Pulmonary artery endothelial cell (primary cell): ENCODE measurements at places on chromosomes 7 and 10. TPM values are rescaled to one million over a fixed set of nuclear protein-coding genes. Genes with fewer than 3 reads are reported as not detected.
A peak's percentile ranks its signal among the peaks of the same experiment; 100 is the strongest.

The CCDC146 gene
- 0.53 and 0.86 TPM in 2 replicates for total RNA-seq

DNA sequence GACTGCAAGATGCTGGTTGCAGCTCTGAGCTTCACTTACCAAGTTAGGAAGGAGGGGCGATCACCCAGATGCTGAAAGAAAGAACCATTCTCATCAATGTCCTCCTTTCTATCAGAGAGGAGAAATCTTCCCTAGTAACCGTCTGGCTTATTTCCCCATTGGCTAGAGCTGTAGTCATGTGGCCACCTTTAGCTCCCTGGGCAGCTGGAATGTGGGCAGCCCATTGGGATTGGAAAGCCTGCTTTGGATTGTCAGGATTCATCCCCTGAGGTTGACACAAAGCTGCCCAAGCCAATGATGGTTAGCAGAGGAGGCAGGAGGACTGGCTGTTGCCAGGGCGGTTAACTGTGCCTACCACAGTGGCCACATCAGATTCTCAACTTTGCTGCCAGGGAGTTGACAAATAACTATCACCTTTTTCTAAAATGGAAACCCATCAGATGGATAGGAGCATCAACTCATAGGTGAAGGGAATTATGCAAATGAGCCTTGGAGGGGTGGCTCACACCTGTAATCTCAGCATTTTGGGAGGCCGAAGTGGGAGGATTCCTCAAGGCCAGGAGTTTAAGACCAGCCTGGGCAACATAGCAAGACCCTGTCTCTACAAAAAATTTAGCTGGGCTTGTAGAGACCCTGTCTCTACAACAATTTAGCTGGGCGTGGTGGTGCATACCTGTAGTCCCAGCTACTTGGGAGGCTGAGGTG, 206.4 kb upstream of the GALNT17 start:
- no peak for DNase-seq

The SEMA3C gene
- total RNA-seq: 5.5 and 14.9 TPM in 2 replicates

- no peak for DNase-seq
Measured at GRCh38 chr10:34585422-34586112, 229.5 kb downstream of the PARD3 start.

GRCh38 chr10:69861251-69862240, 59.8 kb downstream of the COL13A1 start:
- peak; percentile 69 for DNase-seq

- no peak for DNase-seq
Measured at GRCh38 chr10:70605161-70605560, 2.6 kb upstream of the PRF1 start.

DNA sequence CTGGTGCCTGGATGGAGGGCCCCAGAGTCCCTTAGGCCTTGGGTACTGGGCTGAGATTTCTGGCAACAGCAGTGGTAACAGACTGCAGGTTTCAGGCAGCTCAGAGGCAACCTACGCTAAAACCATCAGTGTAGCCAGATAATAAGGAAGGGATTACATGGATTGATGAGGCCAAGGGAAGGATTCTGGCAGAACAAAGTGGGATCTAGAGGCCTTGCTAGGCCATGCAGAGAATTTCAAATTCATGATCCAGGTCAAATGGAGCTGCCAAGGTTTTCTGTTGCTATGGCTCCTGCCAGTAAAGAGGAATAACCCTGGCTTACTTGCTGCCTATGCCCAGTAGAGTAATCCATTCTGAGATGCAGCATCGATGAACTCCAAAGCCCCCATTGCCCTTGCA, 445.7 kb downstream of the ADRA2A start:
- no peak for DNase-seq

The LRIT1 gene
- not detected in 2 replicates for total RNA-seq

- no peak for DNase-seq
Measured at GRCh38 chr7:145431834-145432233, 596.0 kb upstream of the TPK1 start.

DNA sequence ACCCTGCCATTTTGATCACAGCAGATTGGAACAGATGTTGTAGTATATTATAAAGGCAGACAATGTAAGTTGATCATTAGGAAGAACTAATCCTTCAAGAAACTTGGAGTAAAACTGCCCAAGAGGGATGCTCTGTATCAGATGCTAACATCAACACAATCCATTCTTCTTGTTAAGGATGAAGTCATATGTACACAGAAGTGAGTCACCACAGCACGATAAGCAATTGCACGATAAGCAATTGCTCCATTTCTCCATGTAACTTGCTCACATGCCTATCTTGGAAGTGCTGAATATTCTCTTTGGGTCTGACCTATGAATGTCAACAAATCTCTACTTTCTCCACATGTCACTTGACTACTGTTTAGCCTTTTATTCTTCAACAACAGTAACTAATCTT, 41.5 kb upstream of the DMTF1 start:
- peak; percentile 19 for DNase-seq

- no peak for DNase-seq
Measured at GRCh38 chr10:129236274-129236691, 230.8 kb upstream of the MGMT start.

The LAMB1 gene
- total RNA-seq: 542 and 685 TPM in 2 replicates

The SLC26A3 gene
- not detected in 2 replicates for total RNA-seq

The DDX21 gene
- total RNA-seq: 152 and 176 TPM in 2 replicates

DNA sequence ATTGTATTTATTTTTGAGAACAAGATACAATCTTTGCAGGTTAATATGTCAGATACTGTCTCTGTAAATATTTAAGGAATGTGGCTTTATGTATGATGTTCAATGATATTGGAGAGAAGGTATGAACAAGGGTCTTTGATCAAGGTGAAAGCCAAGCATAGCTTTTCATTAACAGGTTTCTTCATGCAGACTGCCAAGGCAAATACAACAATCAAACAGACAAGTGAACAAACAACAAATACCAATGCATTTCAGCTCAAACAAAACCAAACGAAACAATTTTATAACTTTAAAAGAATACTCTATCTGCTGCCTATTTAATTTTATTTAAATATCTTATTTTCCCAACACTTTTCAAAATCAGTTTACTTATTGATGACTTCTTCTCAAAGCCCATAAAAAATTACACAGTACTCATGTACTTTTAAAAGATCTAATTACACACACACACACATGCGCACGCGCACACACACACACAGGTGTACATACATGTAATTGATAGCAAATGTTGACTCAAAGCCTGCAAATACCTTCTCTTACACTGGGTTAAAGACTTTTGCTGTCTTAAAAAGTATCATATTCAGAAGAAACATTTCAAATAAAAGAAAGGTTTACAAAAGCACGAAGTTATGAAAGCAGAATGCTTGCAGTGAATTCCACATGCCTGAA, 201.1 kb upstream of the CCDC6 start:
- DNase-seq: no peak

The EN2 gene
- total RNA-seq: 0.04 TPM in 1 of 2 replicates, not detected in the other
